Activated naive CD4-positive, alpha-beta T cell treated with anti-CD3 and anti-CD28 coated beads for 36 hours (primary cell): ENCODE measurements at places on chromosomes 12 and 14. TPM values are rescaled to one million over a fixed set of nuclear protein-coding genes. Genes with fewer than 3 reads are reported as not detected.

The PPP1R3E gene
- total RNA-seq, result 15.8 TPM

The NR2C1 gene
- total RNA-seq, result 19.8 TPM

The TAS2R7 gene
- not detected for total RNA-seq

The GPR162 gene
- not detected for total RNA-seq

The CEP290 gene
- 13.6 TPM for total RNA-seq

The C14orf132 gene
- 3.2 TPM for total RNA-seq

The DCAF5 gene
- 34.5 TPM for total RNA-seq

The SLC5A8 gene
- total RNA-seq, result not detected

The VRTN gene
- total RNA-seq, result not detected

The CDKN1B gene
- total RNA-seq, result 39.1 TPM

DNA sequence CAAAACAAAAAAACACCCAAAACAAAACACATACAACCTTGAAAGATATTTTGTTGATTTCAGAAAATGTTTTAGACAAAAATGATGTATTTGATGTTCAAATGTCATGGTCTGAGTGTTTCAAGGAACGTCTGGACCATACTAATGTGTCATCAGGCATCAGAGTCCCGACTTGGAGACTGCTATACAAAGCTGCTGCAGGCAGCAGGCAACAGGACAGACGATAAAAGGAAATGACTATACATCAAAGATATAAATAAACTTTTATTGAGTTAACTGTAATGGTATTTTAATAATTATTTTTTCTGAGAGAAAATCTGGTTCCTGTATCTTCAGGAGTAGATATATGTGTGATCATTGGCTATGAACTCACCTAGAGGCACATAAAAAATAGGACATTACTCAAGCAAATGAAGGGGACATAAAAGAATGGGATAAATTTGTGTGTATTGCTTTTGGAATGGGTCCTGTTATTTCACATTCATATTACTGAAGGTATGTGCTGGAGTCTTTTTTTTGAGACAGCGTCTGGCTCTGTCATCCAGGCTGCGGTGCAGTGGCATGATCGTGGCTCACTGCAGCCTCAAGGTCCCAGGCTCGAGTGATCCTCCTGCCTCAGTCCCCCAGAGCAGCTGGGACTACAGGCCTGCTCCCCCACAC is 87.3 kb upstream of the HECTD1 start:
- no peak for DNase-seq

- DNase-seq, result peak; percentile 78
Measured at GRCh38 chr12:52903285-52903854, 1.5 kb downstream of the KRT8 start.

DNA sequence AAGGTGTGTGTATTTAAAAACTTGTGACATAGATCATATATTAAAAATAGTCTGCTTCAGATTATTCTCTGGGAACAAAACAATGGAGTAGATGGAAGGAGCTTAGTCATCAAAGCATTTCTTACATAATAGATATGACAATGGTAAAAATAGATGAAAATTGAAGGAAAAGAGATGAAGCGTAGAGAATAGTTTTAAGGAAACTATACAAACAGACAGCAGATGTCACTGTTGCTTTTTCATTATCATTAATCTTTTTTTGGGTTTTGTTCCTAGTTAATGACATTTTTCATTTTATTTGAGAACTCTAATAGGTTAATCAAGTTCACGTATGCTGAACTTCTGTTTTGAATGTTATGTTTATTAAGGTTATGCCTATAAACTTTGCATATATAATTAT is 149.2 kb upstream of the FBXO33 start:
- no peak for DNase-seq

GRCh38 chr14:71472356-71473340 is 459.6 kb upstream of the RGS6 start:
- DNase-seq, result no peak

DNA sequence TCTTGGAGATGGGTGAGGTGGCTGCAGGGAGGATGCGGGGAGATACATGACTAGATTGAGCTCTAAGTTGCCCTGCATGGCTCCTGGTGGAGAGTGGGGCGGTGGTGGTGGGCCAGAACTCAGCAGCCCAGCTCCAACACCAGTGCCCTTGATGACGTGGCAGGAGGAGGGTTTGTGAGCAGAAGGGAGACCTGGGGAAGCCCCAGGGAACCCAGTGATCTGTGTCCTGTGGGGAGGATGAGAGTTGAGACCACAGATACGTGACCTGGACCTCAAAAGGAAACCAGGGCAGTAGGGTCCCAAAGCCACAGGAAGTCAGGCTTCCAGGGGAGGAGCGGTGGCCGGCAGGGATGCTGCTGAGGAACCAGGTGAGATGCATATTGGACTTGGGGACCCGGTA is 989.1 kb upstream of the TMEM132C start:
- DNase-seq, result no peak

DNA sequence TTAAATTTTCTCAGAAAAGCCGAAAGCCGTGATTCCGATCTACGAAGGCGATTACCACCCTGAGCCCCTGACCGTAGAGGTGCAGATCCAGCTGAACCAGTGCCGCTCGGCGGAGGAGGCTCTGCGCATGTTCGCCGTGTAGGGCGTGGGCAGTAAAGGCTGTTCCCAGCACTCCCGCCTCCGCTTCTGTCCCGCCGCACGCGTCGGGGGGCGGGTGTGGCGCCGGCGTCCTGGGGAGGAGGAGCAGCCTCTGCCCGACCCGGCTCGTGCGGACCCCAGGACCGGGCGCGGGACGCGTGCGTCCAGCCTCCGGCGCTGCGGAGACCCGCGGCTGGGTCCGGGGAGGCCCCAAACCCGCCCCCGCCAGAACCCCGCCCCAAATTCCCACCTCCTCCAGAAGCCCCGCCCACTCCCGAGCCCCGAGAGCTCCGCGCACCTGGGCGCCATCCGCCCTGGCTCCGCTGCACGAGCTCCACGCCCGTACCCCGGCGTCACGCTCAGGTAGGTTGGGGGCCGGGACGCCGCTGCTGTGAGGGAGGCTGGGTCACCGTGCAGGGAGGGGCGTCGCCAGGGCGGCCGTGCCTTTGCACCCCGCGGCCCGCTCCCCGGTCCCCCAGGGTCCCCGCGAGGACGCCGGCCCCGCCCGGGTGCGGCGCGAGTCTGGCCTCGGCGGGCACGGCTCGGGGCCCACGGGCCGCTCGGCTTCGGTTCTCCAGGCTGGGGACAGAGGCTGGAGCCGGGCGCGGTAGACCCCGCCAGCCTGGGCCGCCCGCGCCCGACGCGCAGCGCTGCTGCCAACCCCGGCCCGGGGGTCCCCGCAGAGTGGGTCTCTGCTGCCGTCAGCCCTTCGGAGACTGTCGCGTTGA is at the start of gene B3GNT4:
Gene B3GNT4, plus strand, starts transcription at position 409 of the 866 bp plus-strand sequence. CDS start 910 bp downstream, outside the sequence.
- DNase-seq, result peak; percentile 68

GRCh38 chr14:105090493-105091053 is 25.3 kb upstream of the GPR132 start:
- DNase-seq, result peak; percentile 93

GRCh38 chr12:14454098-14454907 is 88.8 kb downstream of the ATF7IP start:
- DNase-seq, result peak; percentile 31

- no peak for DNase-seq
Measured at GRCh38 chr14:102215071-102215470, 75.4 kb downstream of the WDR20 start.

DNA sequence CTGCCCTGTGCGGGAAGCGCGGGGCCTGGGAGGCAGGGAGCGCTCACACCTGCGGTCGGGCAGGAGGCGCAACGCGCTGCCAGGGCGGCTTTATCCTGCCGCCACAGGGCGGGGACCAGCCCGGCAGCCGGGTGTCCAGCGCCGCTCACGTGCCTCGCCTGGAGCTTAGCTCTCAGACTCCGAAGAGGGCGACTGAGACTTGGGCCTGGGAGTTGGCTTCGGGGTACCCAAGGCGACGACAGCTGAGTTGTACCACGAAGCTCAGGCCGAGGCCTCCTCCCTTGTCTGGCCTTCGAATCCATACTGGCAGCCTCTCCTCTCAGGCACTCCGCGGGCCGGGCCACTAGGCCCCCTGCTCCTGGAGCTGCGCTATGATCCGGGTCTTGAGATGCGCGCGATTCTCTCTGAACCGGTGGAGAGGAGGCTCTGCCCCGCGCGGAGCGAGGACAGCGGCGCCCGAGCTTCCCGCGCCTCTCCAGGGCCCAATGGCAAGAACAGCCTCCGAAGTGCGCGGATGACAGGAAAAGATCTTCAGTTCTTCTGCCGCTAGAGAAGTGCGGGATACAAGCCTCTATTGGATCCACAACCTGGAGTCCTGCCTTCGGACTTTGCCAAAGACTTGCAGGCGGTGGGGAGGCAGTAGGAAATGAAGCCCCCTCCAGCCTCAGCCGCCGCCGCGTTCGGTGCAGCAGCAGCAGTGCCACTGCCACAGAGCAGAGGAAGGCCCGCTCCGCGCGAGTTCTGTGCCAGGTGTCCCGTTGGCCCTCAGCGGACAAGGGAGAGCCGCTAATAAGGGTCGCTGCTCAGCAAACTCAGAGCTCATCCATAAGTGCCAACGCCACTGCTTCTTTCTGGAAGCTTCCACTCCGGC is 6.8 kb downstream of the SIX1 start:
- no peak for DNase-seq

DNA sequence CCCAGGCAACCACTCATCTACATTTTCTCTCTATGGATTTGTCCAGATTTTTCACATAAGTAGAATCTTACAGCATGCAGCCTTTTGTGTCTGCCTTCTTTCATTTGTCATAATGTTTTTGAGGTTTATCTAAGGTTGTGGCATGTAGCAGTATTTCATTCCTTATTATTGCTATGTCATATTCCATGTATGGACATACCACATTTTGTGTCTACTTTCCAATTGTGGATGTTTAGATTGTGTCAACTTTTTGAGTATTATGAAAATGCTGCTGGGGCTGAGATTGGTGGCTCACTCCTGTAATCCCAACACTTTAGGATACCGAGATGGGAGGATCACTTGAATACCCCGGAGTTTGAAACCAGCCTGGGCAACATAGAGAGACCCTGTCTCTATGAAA is 3.2 kb upstream of the ATXN2 start:
- no peak for DNase-seq

GRCh38 chr14:50874757-50875156 is 2.9 kb downstream of the ABHD12B start:
- no peak for DNase-seq

GRCh38 chr12:112162241-112162790 is 37.0 kb downstream of the TRAFD1 start:
- DNase-seq, result no peak

DNA sequence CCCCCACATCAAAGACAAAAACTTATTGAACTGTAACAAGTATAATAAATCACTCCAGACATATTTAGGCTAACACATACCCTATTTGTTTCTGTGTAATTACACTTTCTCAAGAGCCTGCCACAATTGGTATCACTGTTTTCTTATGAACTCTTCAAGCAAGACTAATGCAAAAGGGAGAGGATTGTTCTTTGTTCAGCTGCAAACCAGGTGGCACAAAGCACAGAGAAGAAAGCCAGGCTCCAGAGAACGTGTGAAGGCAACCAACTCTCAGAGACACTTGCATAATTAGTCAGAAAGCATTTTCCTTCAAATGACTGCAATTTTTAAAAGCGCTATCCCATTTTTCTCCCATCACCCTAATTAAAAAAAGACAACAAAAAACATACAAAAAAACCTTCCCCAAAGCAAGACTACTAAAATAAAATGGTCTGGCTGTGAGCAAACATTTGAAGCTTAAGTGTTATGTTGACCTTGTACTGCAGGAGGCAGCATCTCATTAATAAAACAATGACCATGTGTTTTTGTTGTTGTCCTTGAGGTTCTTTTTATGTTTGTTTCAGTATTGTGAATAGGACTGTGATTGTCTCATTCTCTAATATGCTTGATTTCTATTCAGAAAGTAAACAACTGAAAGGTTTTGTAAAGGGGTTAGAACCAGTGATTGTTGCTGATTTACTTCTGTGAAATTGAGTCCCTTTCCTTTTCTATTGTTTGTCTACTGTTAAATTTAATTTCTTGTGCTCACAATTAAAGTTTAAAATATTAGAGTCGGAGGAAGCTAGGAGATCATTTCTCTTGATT is 452.7 kb upstream of the PDE3A start:
- no peak for DNase-seq

DNA sequence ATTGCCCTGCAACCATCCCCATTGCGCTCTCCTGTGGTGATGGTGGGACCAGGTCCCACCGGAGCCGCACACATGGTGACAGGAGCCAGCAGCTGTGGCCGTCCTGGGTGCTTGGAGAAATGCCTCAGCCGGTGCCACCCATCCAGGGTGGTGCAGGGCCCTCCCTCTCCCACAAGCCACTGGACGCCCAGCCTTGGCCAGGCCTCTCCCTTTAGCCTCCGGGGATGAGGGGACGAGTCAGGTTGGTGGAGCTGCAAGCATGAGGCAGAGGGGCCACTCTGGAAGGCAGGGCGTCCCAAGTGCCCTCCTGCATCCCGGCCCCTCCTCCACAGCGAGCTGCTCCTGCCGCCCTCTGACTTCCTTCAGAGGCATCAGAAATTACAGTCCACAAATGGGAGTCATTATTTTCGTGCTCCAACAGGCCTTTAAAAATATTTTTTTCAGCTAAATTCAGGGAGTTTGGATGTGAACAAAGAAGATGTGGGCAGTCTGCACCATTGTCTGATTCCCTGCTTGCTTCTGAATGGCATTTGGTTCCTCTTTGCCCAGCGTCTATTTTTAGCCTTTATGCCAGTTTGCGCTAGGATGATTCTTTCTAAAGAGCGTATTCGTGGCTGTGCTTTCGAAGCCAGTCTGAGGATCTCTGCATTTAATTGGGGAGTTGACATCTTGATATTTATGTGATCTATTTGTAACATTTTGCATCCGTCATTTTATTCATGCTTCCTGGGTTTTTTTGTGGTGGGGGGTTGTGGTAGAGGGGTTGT is 189.4 kb downstream of the ADGRD1 start:
- no peak for DNase-seq

GRCh38 chr14:105999361-106000028 is 473.1 kb downstream of the TMEM121 start:
- DNase-seq, result peak; percentile 96

DNA sequence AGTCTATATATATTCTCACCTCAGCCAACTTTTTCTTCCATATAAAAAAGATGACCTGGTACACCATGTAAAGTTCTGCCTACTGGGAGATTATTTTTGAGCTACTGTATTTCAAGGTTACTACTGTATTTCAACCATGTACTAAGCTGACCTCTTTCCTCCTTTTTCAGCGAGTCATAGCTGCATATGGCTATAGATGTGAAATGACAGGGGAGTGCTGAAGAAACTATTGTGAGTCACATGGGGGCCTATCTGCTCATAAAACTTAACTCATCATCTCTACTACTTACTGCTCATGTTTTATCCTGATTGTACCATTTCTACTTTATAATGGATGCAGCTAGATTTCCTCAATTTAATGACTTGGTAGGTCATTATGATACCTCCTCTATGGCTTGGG is 571.4 kb upstream of the ATP2B1 start:
- DNase-seq, result no peak

- no peak for DNase-seq
Measured at GRCh38 chr12:78959556-78959955, 95.0 kb downstream of the SYT1 start.
